ENCODE measurements at places on chromosomes 11 and 22.

- no peak for DNase-seq
Observed at GRCh38 chr22:48804811-48805301, 1022.8 kb downstream of the BRD1 start.

DNA sequence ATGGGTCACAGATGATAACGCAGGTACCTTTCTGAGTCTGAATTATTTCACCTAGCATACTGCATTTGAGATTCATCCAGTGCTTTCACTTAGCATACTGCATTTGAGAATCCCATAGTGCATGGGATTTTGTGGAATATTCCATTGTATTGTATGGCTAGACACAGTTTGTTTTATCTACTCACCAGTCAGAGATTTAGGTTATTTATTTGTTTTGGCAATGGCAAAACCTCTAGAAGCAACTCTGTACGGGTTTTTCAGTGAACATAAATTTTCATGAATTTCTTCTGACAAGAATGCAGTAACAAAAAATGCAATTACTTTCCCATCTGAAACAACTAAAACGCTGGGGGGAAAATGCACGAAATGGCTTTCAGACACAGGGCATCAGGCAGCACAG, 24.3 kb downstream of the SCN4B start:
- DNase-seq = no peak

DNA sequence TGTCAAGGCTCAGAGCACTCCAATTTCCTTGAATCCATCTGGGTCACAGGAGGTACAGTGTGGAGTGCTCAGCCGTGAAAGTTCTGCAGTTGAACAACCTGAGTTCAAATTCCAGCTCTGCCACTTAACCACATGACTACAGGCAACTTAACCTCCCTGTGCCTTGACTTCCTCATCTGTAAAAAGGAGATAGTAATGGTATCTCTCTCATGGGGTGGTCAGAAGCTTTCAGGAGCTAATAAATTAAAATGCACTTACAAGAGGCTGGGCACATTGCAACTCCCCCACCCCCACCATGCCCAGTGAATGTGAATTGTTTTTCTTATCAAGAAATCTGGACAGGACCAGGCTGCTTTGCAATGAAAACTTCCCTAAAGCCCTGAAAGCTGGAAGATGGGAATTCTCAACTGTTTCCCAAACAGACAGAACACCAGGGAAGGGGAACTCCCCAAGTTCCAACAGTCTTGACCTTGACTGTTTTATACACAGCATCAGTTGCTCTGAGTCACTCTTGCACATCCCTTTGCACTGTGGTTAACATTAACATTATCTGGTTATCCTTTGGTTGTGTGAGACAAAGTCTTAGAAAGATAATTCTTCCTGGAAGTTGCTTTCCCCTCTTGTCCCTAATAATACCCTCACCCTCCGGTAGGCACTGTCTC, 137.0 kb downstream of the SLC1A2 start:
- no peak for DNase-seq

- DNase-seq = no peak
Observed at GRCh38 chr11:44468345-44468988, 97.0 kb upstream of the CD82 start.

GRCh38 chr11:128532016-128532571, 55.3 kb downstream of the ETS1 start:
- no peak for DNase-seq

- no peak for DNase-seq
Observed at GRCh38 chr11:72393303-72393702, 41.0 kb downstream of the CLPB start.

GRCh38 chr11:65124480-65125196, 2.5 kb downstream of the MRPL49 start:
- no peak for DNase-seq

- DNase-seq = no peak
Observed at GRCh38 chr22:20271114-20271994, 3.2 kb upstream of the RTN4R start.

GRCh38 chr11:117834068-117834810, 9.7 kb upstream of the FXYD2 start:
- DNase-seq = no peak
